ENCODE measurements at places on chromosomes 1 and 21. TPM values are rescaled to one million over a fixed set of nuclear protein-coding genes. Genes with fewer than 3 reads are reported as not detected.

The CERS2 gene
- polyA plus RNA-seq: 150 TPM

The CYP4Z1 gene
- polyA plus RNA-seq: not detected

The VASH2 gene
- polyA plus RNA-seq: 0.41 TPM

The SLAMF6 gene
- polyA plus RNA-seq: not detected

The LRRC53 gene
- not detected for polyA plus RNA-seq

The MFAP2 gene
- polyA plus RNA-seq: 132 TPM

The VWA5B1 gene
- not detected for polyA plus RNA-seq

The ERVH48-1 gene
- not detected for polyA plus RNA-seq

GRCh38 chr1:219639876-219640577, 27.1 kb upstream of the ZC3H11B start:
- no peaks in the 10 kb centered on the region for H3K4me1 ChIP-seq
- no peaks in the 10 kb centered on the region for H3K36me3 ChIP-seq
- H3K27me3 ChIP-seq: no peaks in the 10 kb centered on the region
- no peak overlapping the region for H3K4me3 ChIP-seq
- no peak for DNase-seq
- no peak overlapping the region for H3K27ac ChIP-seq

DNA sequence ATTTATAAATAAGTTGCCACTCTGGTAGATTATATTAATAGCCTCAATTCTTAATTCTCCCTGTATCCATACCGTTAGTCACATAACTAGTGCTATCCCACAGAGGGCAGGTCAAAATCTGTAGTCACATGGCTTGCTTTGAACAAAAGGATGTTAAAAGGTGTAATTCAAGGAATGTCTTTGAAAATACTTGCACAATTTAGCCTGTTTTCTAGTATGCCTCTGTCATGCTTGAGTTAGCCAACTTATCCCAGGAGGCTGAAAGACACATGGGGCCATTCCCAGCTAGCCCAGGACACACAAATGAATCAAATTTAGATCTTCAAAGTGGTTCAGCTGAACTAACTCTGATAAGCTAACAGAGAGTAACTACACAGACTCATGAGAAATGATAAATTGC, 758.5 kb upstream of the NEGR1 start:
- no peak overlapping the region for H3K4me3 ChIP-seq
- H3K36me3 ChIP-seq: no peaks in the 10 kb centered on the region
- no peaks in the 10 kb centered on the region for H3K4me1 ChIP-seq
- H3K27me3 ChIP-seq: no peaks in the 10 kb centered on the region

DNA sequence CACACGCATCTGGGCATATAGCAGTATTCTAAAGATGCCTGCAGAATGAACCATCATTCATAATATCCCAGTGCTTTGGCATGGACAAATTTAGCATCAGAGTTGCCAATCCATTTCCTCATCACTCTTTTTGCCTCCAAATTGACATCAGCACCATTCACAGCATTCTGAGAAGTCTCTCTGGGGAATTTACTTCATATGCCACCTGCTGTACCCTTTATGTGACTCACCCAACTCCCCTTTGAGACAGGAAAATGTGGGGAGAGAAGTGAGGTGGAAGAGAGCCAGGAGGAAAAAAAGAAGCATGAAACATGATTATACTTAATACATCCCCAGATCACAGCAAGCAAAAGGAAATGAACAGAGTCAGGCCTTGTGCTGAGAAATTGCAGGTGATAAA, 37.4 kb downstream of the RAB3B start:
- peaks cover 18% of the 10 kb centered on the region for H3K36me3 ChIP-seq
- H3K27ac ChIP-seq: no peak overlapping the region
- DNase-seq: no peak

DNA sequence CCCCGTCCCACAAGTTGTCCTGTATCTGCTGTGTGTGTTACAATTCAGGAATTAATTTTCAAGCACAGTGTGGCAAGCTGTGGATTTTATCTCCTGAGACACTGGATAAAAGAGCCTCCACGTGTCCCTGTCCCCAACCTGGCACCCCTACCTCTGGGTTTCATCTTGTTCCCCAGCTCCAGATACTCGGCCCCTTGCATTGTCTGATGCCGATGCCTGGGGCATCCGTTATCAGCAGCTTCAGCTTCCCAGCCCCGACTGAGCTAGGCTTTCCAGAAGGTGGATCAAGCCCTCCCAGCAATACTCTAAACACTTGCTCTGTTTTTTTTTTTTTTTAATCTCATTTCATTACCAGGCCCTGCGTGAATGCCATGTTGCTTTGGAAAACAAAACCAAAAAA, 159.4 kb downstream of the PLXNA2 start:
- H3K4me1 ChIP-seq: peaks cover 62% of the 10 kb centered on the region
- peak; percentile 67 for DNase-seq
- no peak overlapping the region for H3K4me3 ChIP-seq
- H3K27ac ChIP-seq: peak overlapping the region; percentile 89
- H3K27me3 ChIP-seq: no peaks in the 10 kb centered on the region

DNA sequence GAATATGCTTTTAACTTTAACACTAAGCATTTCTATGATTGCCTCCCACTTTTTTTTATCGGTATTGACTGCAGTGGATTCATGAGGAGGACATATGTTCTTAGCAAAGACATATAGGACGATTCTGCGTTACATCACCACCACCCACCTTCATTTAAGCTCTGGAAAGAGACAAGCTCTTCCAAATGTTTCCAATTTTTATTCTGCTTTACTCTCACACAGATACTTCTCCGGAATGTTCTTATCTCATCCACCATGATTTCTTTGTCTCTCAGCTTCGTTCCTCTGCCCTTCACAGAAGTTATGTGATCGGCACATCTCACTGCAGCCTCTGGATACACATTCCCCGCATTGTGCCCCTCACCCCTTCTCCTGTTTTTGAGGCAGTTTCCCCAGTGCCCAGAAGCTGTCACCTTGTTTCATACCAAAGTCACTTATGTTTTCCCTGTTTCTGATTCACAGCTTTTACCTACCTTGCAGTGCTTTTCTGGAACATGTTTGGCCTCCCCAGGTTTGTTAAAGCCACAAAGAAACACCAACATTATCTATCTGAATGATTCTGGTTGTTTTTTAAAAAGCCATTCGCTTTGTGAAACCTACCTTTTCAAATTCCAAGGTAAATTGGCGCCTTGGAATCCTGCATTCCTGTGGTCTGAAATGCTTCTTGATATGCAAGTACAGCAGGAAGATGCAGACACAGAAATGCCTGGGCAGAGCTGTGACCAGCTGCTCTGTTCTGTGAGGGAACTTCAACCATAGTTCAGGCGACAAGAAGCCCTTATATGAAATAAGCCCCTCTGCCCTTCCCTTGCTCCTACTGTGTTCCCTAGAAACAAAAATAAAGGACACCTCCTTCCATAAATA, 1020.2 kb downstream of the TTLL7 start:
- no peak overlapping the region for H3K4me3 ChIP-seq
- no peak for DNase-seq
- H3K36me3 ChIP-seq: no peaks in the 10 kb centered on the region
- H3K27ac ChIP-seq: no peak overlapping the region
- no peaks in the 10 kb centered on the region for H3K27me3 ChIP-seq

DNA sequence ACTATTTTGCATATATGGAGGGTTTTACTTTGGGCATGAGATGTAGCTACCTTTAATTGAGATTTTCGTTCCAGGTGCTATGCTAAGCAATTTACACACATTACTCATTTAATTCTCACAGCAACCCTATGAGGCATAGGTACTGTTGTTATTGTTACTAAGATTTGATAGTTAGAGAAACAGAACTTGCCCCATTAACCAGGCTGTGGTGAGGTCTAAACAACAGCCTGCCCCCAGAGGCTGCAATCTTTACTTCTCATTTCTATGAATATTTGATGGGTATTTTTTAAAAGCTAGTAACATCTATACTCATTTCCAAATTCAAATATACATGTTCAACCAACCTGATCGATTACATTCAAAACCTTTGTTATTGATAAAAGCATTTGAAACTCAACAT, 155.6 kb downstream of the GALNT2 start:
- H3K4me3 ChIP-seq: no peak overlapping the region
- DNase-seq: no peak
- H3K27ac ChIP-seq: no peak overlapping the region
- no peaks in the 10 kb centered on the region for H3K27me3 ChIP-seq
- H3K36me3 ChIP-seq: no peaks in the 10 kb centered on the region

- DNase-seq: no peak
- no peaks in the 10 kb centered on the region for H3K36me3 ChIP-seq
- no peak overlapping the region for H3K4me3 ChIP-seq
- peaks cover 1% of the 10 kb centered on the region for H3K4me1 ChIP-seq
- peak overlapping the region; percentile 47 for H3K27ac ChIP-seq
Measured at GRCh38 chr1:246161626-246162025, 345.5 kb downstream of the SMYD3 start.

GRCh38 chr1:39168301-39169080, 36.0 kb upstream of the MACF1 start:
- no peak for DNase-seq
- H3K4me3 ChIP-seq: no peak overlapping the region
- peaks cover 10% of the 10 kb centered on the region for H3K4me1 ChIP-seq
- no peaks in the 10 kb centered on the region for H3K27me3 ChIP-seq

GRCh38 chr21:24007592-24007991, 1599.7 kb downstream of the MRPL39 start:
- H3K27me3 ChIP-seq: no peaks in the 10 kb centered on the region
- DNase-seq: no peak

DNA sequence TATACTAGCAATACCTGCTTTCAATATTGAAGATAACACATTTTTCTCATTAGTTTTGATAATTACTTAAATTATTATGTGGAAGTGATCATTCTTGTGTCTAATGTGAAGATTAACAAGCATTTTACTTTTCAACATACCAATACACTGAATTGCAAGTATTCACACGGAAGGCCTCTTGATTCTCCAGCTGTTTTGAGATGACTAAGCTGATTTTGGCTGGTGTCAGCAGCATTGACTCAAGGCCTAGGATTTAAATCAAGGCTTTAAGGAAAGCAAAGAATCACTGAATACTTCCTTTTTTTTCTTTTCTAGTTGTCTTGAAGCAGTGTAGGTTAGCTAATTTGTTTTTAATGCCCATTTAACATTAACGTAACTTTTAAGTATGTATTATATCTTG, 373.7 kb downstream of the SRGAP2C start:
- H3K27ac ChIP-seq: no peak overlapping the region
- H3K27me3 ChIP-seq: no peaks in the 10 kb centered on the region
- no peak overlapping the region for H3K4me3 ChIP-seq
- no peaks in the 10 kb centered on the region for H3K36me3 ChIP-seq
- no peak for DNase-seq

GRCh38 chr1:77473690-77474089, 191.9 kb downstream of the AK5 start:
- H3K27ac ChIP-seq: peak overlapping the region; percentile 57
- H3K4me3 ChIP-seq: no peak overlapping the region
- H3K4me1 ChIP-seq: no peaks in the 10 kb centered on the region
- H3K27me3 ChIP-seq: no peaks in the 10 kb centered on the region

DNA sequence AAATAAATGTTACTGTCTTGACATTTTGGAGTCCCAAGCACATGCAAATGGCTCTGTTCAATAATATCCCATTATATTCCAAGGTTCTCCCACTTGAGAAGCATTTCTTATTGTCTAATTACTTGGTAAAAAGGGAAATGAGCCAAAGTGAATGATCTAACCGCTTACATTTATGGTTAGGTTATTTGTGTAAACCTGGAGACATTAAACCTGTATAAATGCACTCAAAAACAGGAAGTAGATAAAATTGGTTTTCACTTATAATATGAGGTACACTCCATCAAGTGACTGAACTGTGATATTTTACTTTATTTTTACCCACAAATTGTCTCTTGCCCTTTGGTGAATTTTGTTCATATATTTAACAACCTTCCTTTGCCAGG, 26.8 kb downstream of the KIF1B start:
- no peak overlapping the region for H3K4me3 ChIP-seq
- H3K27me3 ChIP-seq: no peaks in the 10 kb centered on the region
- no peaks in the 10 kb centered on the region for H3K4me1 ChIP-seq
- peaks cover 11% of the 10 kb centered on the region for H3K36me3 ChIP-seq

- no peaks in the 10 kb centered on the region for H3K27me3 ChIP-seq
- H3K27ac ChIP-seq: no peak overlapping the region
- DNase-seq: no peak
Measured at GRCh38 chr1:100718581-100718980, 961 bp upstream of the VCAM1 start.

GRCh38 chr1:195306281-195306680, 1302.0 kb downstream of the KCNT2 start:
- no peaks in the 10 kb centered on the region for H3K36me3 ChIP-seq
- no peak for DNase-seq
- H3K27me3 ChIP-seq: no peaks in the 10 kb centered on the region

- peak overlapping the region; percentile 57 for H3K27ac ChIP-seq
- peak overlapping the region; percentile 51 for H3K4me3 ChIP-seq
- no peaks in the 10 kb centered on the region for H3K36me3 ChIP-seq
- no peaks in the 10 kb centered on the region for H3K27me3 ChIP-seq
- H3K4me1 ChIP-seq: peaks cover 24% of the 10 kb centered on the region
Measured at GRCh38 chr1:23568608-23569383, 9.5 kb upstream of the ID3 start.

DNA sequence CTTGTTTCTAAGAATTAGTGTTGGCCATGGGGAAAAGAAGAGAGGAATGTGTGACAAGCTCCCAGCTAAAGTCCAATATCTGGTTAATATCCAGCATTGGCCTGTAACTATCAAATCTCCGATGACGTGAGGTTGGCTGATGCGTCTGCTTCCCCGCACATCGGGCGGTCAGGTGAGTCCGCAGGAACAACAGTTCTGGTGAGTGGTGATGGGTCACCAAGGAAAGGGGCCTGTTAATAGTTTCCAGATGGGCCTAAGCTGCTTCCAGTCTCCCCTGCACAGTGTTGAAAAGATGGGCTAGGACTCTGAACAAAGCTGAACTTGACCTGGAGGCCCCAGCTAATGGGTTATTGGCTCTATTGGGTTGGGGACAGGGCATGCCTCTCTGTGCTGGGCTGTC, 193.1 kb upstream of the EDN2 start:
- no peaks in the 10 kb centered on the region for H3K27me3 ChIP-seq
- no peak for DNase-seq
- no peak overlapping the region for H3K27ac ChIP-seq
- no peak overlapping the region for H3K4me3 ChIP-seq
- H3K36me3 ChIP-seq: no peaks in the 10 kb centered on the region
- H3K4me1 ChIP-seq: peaks cover 18% of the 10 kb centered on the region

- no peak for DNase-seq
- H3K27ac ChIP-seq: no peak overlapping the region
- H3K4me3 ChIP-seq: no peak overlapping the region
- peaks cover under 1% of the 10 kb centered on the region for H3K36me3 ChIP-seq
- H3K4me1 ChIP-seq: no peaks in the 10 kb centered on the region
- H3K27me3 ChIP-seq: no peaks in the 10 kb centered on the region
Measured at GRCh38 chr1:197076585-197076984, 9.5 kb upstream of the F13B start.

- H3K36me3 ChIP-seq: no peaks in the 10 kb centered on the region
- DNase-seq: peak; percentile 16
Measured at GRCh38 chr21:45551783-45552695, 9.8 kb upstream of the SLC19A1 start.

Data from SK-N-SH (cell line).